ENCODE measurements at places on chromosomes 3 and 15.
A peak's percentile ranks its signal among the peaks of the same experiment; 100 is the strongest.

- no peak for DNase-seq
These were observed 329.1 kb upstream of the TPRG1 start for GRCh38 chr3:188842639-188843038.

GRCh38 chr3:16177962-16178627 is 3.6 kb downstream of the GALNT15 start:
- DNase-seq: peak; percentile 52

- no peak for DNase-seq
These were observed 31.2 kb upstream of the RARRES1 start for GRCh38 chr3:158763421-158763820.

DNA sequence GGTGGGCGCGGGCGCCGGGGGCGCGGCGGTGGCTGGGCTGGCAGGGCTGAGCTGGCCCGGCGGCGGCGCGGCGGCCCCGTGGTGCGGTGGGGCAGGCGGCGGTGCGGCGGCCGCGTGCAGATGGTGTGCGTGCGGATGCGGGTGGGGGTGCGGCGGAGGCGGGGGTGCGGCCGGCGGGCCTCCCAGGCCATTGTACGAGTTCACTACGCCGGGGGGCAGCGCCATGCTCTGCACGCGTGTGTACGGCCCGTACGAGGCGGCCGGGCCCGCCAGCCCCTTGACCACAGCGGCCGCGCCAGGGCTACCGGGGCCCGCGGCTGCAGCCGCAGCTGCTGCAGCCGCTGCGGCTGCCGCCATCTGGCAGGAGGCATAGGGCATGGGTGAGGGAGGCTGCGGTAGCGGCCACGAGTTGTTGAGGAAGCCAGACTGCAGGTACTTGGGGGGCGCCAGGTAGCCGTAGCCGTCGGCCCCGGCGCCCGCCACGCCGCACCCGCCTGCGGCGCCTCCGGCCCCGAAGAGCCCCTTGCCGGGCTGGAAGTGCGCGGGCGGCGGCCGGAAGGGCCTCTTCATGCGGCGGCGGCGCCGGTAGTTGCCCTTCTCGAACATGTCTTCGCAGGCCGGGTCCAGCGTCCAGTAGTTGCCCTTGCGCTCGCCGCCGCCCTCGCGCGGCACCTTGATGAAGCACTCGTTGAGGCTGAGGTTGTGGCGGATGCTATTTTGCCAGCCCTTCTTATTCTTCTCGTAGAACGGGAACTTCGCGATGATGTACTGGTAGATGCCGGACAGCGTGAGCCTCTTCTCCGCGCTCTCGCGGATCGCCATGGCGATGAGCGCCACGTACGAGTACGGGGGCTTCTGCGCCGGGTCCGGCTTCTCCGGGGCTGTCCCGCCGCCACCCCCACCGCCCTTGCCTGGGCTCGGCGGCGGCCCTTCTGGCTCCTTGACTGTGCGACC is 951 bp downstream of the FOXL2 start:
- DNase-seq: no peak

Measured in right renal cortex interstitium (tissue), 3 donors.